MCF 10A (cell line): ENCODE measurements at places on chromosomes 5 and 9. TPM values are rescaled to one million over a fixed set of nuclear protein-coding genes. Genes with fewer than 3 reads are reported as not detected.

HTR1A gene
- total RNA-seq: not detected in 2 replicates

PCDHGB1 gene
- total RNA-seq: 0.19 and 0.59 TPM in 2 replicates

GRIN1 gene
- 0.61 and 1.4 TPM in 2 replicates for total RNA-seq

NKD2 gene
- 0.21 and 0.32 TPM in 2 replicates for total RNA-seq

ADRA1B gene
- total RNA-seq: 0.14 TPM in 1 of 2 replicates, not detected in the other

RLN2 gene
- not detected in 2 replicates for total RNA-seq

HTR4 gene
- not detected in 2 replicates for total RNA-seq

GABRA1 gene
- not detected in 2 replicates for total RNA-seq

PRR16 gene
- total RNA-seq: 11.9 and 18.9 TPM in 2 replicates

DDX4 gene
- not detected in 2 replicates for total RNA-seq

NCBP1 gene
- total RNA-seq: 35.6 and 38.7 TPM in 2 replicates

FST gene
- total RNA-seq: 6.2 and 7.3 TPM in 2 replicates

ZNF366 gene
- not detected in 2 replicates for total RNA-seq

PTGDS gene
- total RNA-seq: 1.1 and 1.8 TPM in 2 replicates

NUTM2F gene
- total RNA-seq: not detected in 2 replicates

MARVELD2 gene
- 19.4 and 21.8 TPM in 2 replicates for total RNA-seq

F12 gene
- total RNA-seq: 13.6 and 16.5 TPM in 2 replicates

SCGB3A2 gene
- total RNA-seq: not detected in 2 replicates
